GM10248 (cell line): ENCODE measurements at places on chromosomes 4 and X.
A peak's percentile ranks its signal among the peaks of the same experiment; 100 is the strongest.

- DNase-seq = no peak
These were observed 34.9 kb upstream of the FHDC1 start for GRCh38 chr4:152901205-152901604.

GRCh38 chr4:115780835-115781234, 667.4 kb upstream of the NDST4 start:
- DNase-seq = no peak

- no peak for DNase-seq
These were observed 49.6 kb downstream of the DKK2 start for GRCh38 chr4:106986486-106986885.

- DNase-seq = no peak
These were observed 3.5 kb downstream of the SH3KBP1 start for GRCh38 chrX:19883878-19884277.

DNA sequence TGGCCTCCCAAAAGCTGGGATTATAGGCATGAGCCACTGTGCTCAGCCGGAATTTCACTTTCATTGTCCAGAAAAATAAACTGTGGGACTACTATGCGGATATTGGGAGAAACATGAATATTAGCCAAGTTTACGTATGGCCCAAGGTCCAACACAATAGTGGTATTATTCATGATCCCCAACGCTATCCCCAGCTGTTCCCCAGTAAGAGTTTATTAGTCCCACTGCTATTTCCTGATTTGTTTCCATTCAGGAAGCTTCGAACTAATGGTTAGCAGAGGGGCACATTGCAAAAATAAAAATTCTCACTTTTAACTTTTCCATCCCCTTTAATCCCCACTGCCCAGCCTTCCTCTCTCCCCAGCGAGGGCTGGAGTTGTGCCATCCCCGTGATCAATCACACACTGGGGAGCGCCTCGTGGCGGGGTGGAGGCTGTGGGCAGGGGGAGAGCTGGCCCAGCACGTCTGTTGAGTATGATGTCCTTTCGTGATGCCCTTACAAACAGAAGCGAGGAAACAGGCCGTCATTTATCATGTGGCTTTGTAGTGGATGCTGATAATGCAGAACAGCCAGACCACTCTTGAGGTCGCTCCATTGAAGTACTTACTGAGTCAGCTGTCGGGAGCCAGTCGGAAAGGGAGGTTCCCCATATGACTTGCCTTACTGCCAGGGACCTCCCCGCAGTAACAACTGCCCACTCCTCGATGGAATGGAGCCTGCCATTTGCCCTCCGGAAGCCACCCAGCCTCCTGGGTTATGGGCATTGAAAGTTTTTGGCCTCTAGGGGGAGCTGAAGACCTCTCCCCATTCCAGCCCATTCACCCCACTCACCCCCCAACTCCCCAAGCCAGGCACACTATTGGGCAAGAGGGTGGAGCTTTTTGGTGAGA, 117.0 kb downstream of the KDR start:
- DNase-seq = peak; percentile 22

DNA sequence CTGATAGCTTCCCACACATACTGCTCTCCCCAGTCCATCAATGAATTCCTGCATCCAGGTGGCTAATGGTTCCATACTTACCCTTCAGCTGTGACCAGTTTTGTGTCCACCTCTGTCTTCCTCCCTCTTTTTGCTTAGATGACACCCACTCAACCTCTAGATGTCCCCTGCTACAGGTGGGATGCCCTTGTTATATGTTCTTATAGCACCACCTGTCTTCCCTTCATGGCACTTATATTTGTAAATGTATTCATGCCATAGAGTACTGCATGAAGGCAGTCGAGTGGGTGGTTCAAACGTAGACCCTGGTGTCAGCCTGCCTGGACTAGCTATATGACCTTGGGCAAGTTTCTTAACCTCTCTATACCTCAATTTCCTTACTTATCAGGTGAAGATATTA, 6.5 kb upstream of the USP46 start:
- peak; percentile 51 for DNase-seq

DNA sequence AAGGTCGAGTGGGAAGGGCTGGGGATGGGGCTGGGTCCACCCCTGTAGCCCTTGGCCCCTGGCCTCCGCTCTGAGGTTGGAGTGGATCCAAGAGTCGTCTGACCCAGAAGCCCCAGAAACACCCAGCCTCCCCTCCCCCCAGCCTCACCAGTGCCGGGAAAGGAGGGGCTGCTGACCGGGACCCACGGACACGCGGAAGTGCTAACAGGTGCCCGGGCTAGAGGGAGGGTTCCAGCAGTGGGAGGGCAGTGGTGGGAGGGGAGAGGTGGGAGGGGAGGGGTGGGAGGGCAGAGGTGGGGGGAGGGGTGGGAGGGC, 131.8 kb upstream of the NKX1-1 start:
- no peak for DNase-seq

DNA sequence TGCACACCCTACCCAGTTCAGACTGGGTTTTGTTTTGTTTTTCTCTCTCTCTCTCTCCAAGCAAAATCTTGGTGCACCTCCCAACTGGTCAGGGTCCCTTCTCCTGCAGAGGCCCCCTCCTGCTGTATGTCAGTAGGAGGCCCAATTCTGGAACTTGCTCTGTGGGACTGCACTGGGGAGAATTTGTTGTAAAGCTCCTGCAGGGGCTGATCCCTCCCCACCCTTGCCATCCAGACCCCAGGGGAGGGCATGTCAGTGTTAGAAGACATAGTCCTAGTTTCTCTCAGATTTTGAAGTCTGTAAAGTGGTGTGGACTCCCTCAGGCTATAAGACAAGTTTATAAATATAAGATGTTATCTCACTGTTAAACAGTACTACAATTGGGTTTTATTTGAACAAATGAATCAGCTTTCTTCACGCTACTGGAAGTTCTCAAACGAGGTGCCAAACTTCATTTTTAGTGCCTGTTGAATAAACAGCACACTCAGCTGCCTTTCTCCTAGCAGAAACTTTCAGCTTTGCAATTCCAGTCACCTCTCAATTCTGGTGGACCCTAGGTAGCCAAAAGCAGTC, 88.6 kb upstream of the FRMPD3 start:
- no peak for DNase-seq

GRCh38 chrX:2464677-2465166, 36.1 kb downstream of the DHRSX start:
- DNase-seq = no peak

DNA sequence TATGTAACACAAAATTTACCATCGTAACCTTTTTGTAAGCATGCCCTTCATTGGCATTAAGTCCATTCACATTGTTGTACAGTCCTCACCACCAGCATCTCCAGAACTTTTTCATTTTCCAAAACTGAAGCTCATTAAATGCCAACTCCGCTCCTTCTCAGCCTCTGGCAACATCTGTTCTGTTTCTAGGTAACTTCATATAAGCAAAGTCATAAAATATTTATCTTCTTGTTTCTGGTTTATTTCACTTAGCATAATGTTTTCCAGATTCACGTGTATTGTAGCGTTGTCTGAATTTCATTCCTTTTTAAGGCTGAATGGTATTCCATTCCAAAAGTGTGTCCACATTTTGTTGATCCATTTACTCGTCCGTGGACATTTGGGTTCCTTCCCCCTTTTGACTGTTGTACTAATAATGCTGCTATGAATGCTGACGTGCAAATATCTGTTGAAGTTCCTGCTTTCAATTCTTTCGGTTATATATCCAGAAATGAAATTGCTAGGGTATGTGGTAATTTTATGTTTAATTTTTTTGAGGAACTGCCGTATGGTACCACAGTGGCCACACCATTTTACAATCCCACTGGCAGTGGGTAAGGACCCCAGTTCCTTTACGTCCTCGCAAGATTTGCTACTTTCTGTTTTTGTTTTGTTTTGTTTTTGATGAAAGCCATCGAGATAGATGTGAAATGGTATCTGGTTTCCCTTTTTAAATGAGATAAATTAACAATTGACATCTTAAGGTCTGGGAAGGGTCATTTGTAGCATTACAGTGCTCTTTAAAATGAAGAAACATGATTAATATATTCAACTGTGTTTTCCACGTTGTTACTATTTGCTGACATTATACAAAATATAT, 63.4 kb downstream of the PTTG2 start:
- DNase-seq = no peak

DNA sequence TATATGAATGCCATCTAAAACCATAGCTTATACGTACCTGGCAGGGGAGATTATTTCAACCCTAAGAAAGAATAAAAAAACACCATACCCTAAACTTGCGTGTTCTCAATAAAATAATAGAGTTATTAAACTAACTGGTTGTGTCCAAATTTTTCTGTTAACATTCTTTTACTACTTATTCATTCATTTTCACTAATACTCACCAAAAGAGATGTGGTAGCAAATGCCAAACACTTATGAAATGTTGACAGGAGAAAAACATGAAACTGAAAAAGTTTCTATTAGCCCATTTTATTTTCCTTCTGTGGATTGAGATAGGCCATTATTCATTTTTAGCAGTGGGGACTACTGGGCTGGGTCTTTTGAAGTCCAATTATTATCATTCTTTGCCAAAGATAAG, 102.0 kb downstream of the TSPAN5 start:
- DNase-seq = no peak

DNA sequence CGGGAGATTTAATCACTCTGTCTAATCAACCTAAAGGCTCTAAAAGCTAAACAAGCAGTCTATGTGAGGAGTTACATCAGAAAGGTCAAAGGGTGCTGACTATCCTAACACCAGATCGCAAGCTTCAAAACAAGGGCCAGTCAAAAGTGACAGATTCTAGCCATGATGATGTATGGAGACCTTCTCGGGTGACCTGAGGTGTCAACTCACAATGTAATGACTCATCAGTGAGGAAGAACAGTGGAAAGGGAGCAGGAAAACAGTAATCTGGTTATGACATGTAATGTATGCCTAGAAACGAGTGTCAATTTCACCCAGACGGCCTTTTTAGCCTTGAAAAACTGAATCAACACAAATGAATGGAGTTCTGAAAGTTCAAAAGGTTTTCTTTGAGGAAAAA, 375.3 kb downstream of the IDS start:
- DNase-seq = no peak

GRCh38 chr4:75726577-75726976, 2.2 kb downstream of the USO1 start:
- no peak for DNase-seq
